ENCODE measurements at places on chromosomes 2 and 18. TPM values are rescaled to one million over a fixed set of nuclear protein-coding genes. Genes with fewer than 3 reads are reported as not detected.

The TMEFF2 gene
- not detected for total RNA-seq

The LPIN1 gene
- 75.8 TPM for total RNA-seq

The AQP12A gene
- not detected for total RNA-seq

The CCDC141 gene
- not detected for total RNA-seq

The RESP18 gene
- total RNA-seq: not detected

The FAM237A gene
- total RNA-seq: not detected

The IL1RL1 gene
- 2.5 TPM for total RNA-seq

The DAW1 gene
- total RNA-seq: 9.8 TPM
